Stimulated activated CD8-positive, alpha-beta memory T cell treated with anti-CD3 and anti-CD28 coated beads, Interleukin-12 subunit alpha, Interleukin-12 subunit beta, amount 100 ng/mL, for 1 hour (primary cell): ENCODE measurements at places on chromosomes 6 and 20.

- DNase-seq, result no peak
Observed at GRCh38 chr6:161503570-161503969, 229.7 kb upstream of the AGPAT4 start.

GRCh38 chr6:53718597-53719460 is 53.3 kb upstream of the KLHL31 start:
- DNase-seq, result no peak

- no peak for DNase-seq
Observed at GRCh38 chr6:157280947-157281346, 42.4 kb downstream of the TMEM242 start.

- DNase-seq, result no peak
Observed at GRCh38 chr20:52824494-52825216, 147.5 kb upstream of the TSHZ2 start.
